Right atrium auricular region (tissue), 2 donors: ENCODE measurements at places on chromosomes 7 and 10.

- H3K4me1 ChIP-seq: no peaks in the 10 kb centered on the region
- H3K27ac ChIP-seq: no peak overlapping the region
- no peak overlapping the region for H3K4me3 ChIP-seq
- peak; percentile 4 for DNase-seq
These were observed 155.8 kb downstream of the WDR37 start for GRCh38 chr10:1211844-1212570.

DNA sequence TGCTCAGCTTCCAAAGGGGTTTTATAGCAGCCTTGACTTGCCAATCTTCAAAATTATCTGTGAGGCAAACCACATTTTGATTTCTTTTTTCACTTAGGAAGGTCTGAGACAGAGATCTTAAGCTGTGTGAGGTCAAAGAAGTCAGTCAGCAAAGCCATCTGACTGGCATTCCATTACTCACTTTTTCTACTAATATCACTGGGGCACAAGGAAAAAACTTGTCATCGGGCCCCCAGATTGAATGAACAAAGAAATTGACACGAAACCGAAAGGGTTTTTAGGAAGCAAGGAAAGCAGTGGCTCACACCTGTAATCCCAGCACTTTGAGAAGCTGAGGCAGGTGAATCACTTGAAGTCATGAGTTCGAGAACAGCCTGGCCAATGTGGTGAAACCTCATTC is 78.5 kb upstream of the FRMD4A start:
- no peaks in the 10 kb centered on the region for H3K36me3 ChIP-seq
- no peak overlapping the region for H3K4me3 ChIP-seq
- DNase-seq: no peak
- H3K27me3 ChIP-seq: no peaks in the 10 kb centered on the region
- H3K4me1 ChIP-seq: no peaks in the 10 kb centered on the region

DNA sequence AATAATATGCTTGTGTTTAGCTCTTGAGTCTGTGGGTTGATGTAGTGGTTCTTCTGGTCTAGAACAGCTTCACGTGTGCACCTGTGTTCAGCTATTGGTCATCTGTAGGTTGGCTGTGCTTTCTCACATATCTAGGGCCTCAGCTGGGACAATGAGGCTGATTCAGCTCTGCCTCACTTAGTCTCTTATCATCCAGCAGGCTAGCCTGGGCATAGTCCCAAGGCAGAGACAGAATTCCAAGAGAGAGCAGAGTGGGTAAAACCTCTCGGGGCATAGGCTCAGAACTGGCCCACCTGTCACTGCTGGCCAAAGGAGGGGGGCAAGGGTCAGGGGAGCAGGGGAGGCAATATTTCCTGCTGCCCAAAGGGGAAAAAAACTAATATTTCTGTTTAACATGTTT is 32.0 kb upstream of the MXI1 start:
- no peak for DNase-seq
- no peak overlapping the region for H3K27ac ChIP-seq
- H3K4me1 ChIP-seq: peaks cover 23% of the 10 kb centered on the region
- H3K36me3 ChIP-seq: no peaks in the 10 kb centered on the region
- H3K4me3 ChIP-seq: no peak overlapping the region
- H3K27me3 ChIP-seq: no peaks in the 10 kb centered on the region

DNA sequence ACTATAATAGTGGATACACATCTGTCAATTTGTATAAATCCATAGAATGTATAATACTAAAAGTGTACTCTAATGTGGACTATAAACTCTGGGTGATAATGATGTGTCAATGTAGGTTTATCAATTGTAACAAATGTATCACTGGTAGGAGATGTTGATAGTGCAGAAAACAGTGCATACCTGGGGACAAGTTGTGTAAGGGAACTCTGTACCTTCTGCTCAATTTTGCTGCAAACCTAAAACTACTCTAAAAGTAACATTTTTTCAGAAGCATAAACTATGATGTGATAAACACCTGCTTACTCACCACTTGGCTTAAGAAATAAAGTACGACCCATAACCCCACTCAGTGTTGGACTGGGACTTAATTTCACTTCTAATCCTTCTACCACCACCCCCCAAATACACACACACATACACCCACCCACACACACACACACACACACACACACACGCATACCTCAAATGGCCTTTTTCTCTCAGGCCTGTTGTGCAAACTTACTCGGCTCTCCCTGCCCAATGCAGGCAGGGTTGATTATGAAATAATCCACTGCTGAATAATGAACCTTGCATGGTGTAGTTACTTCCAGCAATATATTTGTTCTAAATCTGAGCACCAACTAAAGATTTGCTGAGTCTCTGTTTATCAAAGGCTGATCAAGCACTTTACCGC is 154.1 kb upstream of the KMT2E start:
- H3K36me3 ChIP-seq: no peaks in the 10 kb centered on the region
- H3K27me3 ChIP-seq: no peaks in the 10 kb centered on the region
- H3K4me1 ChIP-seq: no peaks in the 10 kb centered on the region
- H3K27ac ChIP-seq: no peak overlapping the region
- no peak overlapping the region for H3K4me3 ChIP-seq
- DNase-seq: no peak

GRCh38 chr7:84701524-84702306 is 485.1 kb downstream of the SEMA3D start:
- DNase-seq: no peak
- H3K4me1 ChIP-seq: no peaks in the 10 kb centered on the region
- H3K36me3 ChIP-seq: no peaks in the 10 kb centered on the region
- no peak overlapping the region for H3K27ac ChIP-seq
- H3K27me3 ChIP-seq: no peaks in the 10 kb centered on the region
- H3K4me3 ChIP-seq: no peak overlapping the region

DNA sequence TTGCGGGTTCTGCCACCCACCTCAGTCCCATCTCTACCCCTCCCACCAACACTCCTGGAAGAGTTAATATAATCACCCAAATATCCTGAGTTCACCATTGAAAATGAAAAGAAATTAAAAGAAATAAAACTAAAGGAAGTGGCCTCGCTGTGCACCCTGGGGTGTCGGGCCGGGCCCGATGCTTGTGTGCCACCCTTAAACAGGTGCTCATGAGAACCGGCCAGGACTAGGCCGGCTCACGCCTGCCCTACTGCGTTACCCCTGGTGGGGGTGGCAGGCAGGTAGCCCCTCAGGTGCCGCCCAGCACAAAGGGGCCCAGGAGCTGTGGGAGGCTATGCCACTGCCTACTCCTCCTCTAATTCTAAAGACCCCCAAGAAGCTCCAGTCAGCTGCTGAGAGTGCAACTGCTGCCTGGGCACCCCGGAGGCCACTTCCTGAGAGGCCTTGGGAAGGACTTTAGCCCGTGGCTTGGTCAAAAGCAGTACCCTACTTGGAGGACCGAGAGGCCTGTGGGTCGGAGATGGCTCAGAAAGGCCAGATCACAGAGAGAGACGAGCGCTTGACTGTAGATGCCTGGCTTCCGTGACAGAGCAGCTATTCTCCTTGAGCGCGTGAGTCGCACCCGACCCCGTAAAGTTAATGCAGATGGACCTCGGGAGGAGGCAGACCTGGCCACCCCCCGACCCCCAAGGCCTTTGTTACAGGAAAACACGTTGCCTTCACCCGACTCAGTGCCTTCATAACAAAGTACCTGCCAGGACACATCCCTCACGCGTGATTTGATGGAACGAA is 51.0 kb upstream of the PPP2R2D start:
- H3K27me3 ChIP-seq: no peaks in the 10 kb centered on the region
- H3K27ac ChIP-seq: no peak overlapping the region
- H3K4me1 ChIP-seq: no peaks in the 10 kb centered on the region
- H3K36me3 ChIP-seq: no peaks in the 10 kb centered on the region

GRCh38 chr10:119368991-119369869 is 161.9 kb downstream of the GRK5 start:
- no peaks in the 10 kb centered on the region for H3K36me3 ChIP-seq
- peak overlapping the region; percentile 84 for H3K27ac ChIP-seq
- no peak overlapping the region for H3K4me3 ChIP-seq
- no peaks in the 10 kb centered on the region for H3K27me3 ChIP-seq

DNA sequence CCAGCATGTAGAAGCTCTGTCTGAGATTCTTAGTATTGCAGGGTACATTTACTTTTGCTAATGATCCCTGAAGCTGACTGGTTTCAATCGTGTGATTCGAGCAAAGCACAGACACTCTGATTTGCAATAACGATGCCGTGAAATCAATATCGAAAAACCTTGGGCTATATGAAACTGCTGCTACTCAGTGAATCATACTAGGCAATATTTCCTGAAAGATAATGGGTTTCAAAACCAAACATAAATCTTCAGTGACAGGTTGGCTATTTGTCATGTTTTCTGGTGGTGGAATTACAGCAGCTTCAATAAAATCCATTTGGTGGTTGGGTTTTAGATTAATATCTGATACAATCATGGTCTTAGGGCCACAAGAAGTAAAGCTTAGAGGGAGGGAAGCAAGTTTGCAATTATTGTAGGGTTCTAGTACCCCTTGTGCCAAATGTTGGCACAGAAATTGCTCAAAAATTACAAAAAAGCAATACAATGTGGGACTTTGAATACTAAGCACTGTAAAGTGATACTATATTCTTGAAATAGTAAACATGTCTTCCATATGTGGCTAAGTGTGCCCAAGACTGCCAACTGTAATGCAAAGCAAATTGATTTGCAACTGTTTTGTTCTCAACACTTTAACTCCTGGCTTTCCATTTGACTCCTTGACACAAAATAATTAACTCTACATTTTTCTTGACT is 112.4 kb upstream of the JAZF1 start:
- DNase-seq: no peak
- H3K4me1 ChIP-seq: no peaks in the 10 kb centered on the region
- no peak overlapping the region for H3K4me3 ChIP-seq
- no peak overlapping the region for H3K27ac ChIP-seq
- H3K36me3 ChIP-seq: no peaks in the 10 kb centered on the region

GRCh38 chr7:91771921-91772815 is 108.3 kb downstream of the MTERF1 start:
- no peaks in the 10 kb centered on the region for H3K4me1 ChIP-seq
- H3K27me3 ChIP-seq: no peaks in the 10 kb centered on the region
- H3K27ac ChIP-seq: no peak overlapping the region
- H3K4me3 ChIP-seq: no peak overlapping the region
- no peaks in the 10 kb centered on the region for H3K36me3 ChIP-seq

DNA sequence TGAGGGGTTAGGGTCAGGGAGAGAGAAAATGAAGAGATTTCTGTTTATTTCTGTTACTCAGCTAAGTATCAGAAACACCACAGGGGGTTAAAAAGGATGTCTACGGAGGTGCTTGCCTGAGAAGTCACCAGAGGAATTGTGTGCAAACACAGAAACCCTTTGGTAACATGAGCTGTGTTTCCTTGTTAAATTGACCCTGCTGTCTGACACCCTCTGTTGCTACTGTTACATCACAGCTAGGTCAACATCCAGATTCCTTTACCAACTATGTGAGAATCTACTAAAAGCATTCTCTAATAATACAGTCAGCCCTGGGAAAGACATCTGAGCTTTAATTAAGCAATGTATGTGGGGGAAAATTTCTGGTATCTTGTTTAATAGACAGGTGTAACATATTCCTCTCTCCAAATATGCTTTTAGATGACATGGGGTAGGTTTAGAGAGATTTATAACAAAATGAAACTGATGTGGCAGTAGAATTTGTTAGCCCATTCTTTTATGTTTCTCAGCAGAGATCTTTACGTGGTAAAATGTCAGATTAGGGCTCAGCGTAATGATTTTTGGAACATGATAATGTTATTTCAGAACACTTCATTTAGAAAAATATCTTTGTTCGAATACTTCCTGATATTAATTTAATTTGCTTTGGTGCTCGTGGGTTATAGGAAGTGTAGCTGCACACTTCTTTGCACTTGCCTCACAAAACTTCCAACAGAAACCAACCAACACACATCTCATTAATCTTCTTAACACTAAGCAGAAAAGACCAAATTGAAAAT is 168.0 kb upstream of the AHR start:
- H3K4me3 ChIP-seq: no peak overlapping the region
- H3K27me3 ChIP-seq: no peaks in the 10 kb centered on the region
- no peak overlapping the region for H3K27ac ChIP-seq

GRCh38 chr7:79952399-79952798 is 182.2 kb upstream of the GNAI1 start:
- no peak overlapping the region for H3K27ac ChIP-seq
- H3K4me3 ChIP-seq: no peak overlapping the region
- no peaks in the 10 kb centered on the region for H3K36me3 ChIP-seq
- no peaks in the 10 kb centered on the region for H3K4me1 ChIP-seq
- no peaks in the 10 kb centered on the region for H3K27me3 ChIP-seq
- DNase-seq: no peak

GRCh38 chr10:69879634-69880257 is 78.0 kb downstream of the COL13A1 start:
- H3K36me3 ChIP-seq: no peaks in the 10 kb centered on the region
- DNase-seq: no peak
- H3K4me1 ChIP-seq: no peaks in the 10 kb centered on the region
- no peaks in the 10 kb centered on the region for H3K27me3 ChIP-seq

DNA sequence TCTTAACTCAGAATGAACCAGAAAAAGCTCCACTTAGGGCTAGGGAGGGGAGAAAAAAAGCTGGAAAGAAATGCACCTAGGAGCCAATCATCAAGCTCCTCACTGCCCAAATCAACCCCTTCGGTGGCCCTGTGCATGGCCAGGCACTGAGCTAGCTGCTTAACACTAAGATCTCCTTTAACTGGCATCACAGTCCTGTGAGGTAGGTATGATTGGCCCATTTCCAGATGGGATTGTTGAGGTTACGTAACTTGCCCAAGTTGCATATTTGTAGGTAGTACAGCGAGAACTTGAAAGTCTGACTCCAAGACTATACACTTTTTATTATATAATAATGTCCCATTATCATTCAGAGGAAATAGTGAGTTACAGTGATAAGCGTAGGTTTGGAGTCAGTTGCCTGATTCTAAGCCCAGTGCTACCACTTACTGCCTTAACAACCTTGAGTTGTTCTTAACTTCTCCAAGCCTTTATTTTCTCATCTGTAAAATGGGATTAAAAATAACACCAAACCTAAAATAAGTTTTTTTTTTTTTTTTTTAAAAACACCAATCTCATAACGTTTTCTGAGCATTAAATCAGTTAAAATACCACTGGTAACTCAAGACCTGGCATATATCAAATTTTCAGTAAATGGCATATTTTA is 37.2 kb upstream of the ACSL5 start:
- no peak for DNase-seq
- no peaks in the 10 kb centered on the region for H3K27me3 ChIP-seq
- no peaks in the 10 kb centered on the region for H3K4me1 ChIP-seq
- H3K4me3 ChIP-seq: no peak overlapping the region
- no peaks in the 10 kb centered on the region for H3K36me3 ChIP-seq

GRCh38 chr7:76108540-76109233 is 60.8 kb downstream of the MDH2 start:
- H3K27me3 ChIP-seq: no peaks in the 10 kb centered on the region
- H3K4me1 ChIP-seq: no peaks in the 10 kb centered on the region
- H3K36me3 ChIP-seq: no peaks in the 10 kb centered on the region
- no peak overlapping the region for H3K27ac ChIP-seq

DNA sequence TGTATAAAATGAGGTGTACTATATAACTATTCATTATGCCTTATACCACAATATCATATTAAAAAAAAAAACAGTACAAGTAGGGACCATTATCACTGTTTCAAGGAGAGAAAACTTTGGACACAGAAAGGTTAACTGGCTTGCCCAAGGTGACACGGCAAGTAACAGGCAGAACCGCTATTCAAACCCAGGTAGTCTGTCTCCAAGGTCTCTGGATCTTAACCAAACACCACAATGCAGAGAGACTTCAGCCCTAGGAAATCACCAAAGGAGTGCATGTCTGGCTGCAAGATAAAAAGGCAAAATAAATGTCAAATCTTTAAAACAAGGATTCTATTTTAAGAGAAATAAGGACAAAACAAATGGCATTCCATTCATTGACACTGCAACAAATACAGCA is 56.3 kb downstream of the CADPS2 start:
- DNase-seq: no peak
- H3K4me1 ChIP-seq: no peaks in the 10 kb centered on the region
- H3K36me3 ChIP-seq: no peaks in the 10 kb centered on the region

- H3K27ac ChIP-seq: peak overlapping the region; percentile 55
- H3K36me3 ChIP-seq: no peaks in the 10 kb centered on the region
- no peak for DNase-seq
- no peak overlapping the region for H3K4me3 ChIP-seq
- H3K4me1 ChIP-seq: no peaks in the 10 kb centered on the region
These were observed 21.6 kb downstream of the TES start for GRCh38 chr7:116231949-116232348.
